CD4-positive, CD25-positive, alpha-beta regulatory T cell (primary cell): ENCODE measurements at places on chromosomes 13 and 19. TPM values are rescaled to one million over a fixed set of nuclear protein-coding genes. Genes with fewer than 3 reads are reported as not detected.

GRCh38 chr19:53865523-53865917 lies 2.2 kb upstream of the MYADM start:
- DNase-seq: no peak

DNA sequence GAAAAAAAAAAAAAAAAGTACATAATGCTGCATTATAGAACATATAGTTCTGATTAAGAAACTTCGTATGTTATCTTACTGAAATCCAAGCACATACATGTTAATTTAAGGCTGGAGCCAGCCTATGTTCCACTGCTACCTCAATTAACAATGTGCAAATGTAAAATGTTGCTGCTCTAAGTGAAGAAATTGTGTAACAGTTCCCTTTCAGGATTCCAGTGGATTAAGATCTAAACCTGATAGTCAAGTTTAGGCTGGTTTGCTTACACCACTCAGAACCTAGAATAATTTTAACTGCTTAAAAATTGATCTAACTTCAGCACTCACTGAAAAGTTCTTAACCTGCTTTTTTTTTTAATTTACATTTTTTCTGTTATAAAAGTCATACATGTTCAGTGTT lies 4.2 kb downstream of the VPS36 start:
- DNase-seq: no peak

GRCh38 chr13:107223867-107224266 lies 655.9 kb upstream of the ARGLU1 start:
- DNase-seq: no peak

GRCh38 chr19:38274739-38275138 lies 10.4 kb downstream of the SPINT2 start:
- DNase-seq: no peak

DNA sequence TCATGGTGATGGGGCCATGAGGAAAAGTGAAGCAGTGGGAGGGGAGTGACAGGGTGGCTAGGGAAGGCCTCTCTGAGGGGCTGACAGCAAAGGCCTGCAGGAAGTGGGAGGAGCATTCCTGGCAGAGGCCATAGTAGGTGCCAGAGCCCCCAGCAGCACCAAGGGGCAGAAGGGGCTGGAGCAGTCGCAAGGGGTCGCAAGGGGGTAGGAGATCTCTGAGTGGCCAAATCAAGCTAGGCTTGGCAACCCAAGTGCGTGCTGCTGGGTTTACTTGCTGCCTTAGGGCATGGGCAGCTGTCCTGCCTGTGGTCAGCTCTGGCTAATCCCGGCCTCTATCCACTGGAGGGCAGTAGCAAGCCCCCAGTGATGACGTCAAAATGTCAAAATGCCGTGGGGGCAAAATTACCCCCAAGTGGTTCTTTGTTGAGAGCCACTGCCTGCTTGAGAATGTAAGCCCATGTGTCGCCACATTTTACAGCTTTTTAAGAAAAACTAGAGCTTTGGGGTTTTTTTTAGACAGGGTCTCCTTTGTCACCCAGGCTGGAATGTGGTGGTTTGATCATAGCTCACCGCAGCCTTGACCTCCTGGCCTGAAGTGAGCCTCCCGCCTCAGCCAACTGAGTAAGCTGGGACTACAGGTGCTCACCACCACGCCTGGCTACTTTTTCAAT lies 11.8 kb downstream of the CCDC97 start:
- DNase-seq: no peak

Gene ZNF841
- 3.4 TPM for polyA plus RNA-seq

Gene ZNF443
- 1.7 TPM for polyA plus RNA-seq
